Type B pancreatic cell (in vitro differentiated cells): ENCODE measurements at places on chromosomes 16 and 17. TPM values are rescaled to one million over a fixed set of nuclear protein-coding genes. Genes with fewer than 3 reads are reported as not detected.

The CEP295NL gene
- total RNA-seq, result 3.8 and 4.4 TPM in 2 replicates

The HEATR9 gene
- total RNA-seq, result not detected in 2 replicates

The KRT28 gene
- total RNA-seq, result 0.21 TPM in 1 of 2 replicates, not detected in the other

The NLRC3 gene
- 0.17 and 0.34 TPM in 2 replicates for total RNA-seq

The EMC6 gene
- total RNA-seq, result 38.6 and 46.6 TPM in 2 replicates

The TBC1D3L gene
- total RNA-seq, result 32.4 and 44.9 TPM in 2 replicates

The ABCC6 gene
- total RNA-seq, result 5.9 and 10.4 TPM in 2 replicates

The ACAP1 gene
- total RNA-seq, result 3.2 and 8.3 TPM in 2 replicates

The ZNF23 gene
- total RNA-seq, result 9.8 and 11.1 TPM in 2 replicates

The ANKRD13B gene
- 21.0 and 50.5 TPM in 2 replicates for total RNA-seq

The NOS2 gene
- 1.1 and 7.6 TPM in 2 replicates for total RNA-seq

DNA sequence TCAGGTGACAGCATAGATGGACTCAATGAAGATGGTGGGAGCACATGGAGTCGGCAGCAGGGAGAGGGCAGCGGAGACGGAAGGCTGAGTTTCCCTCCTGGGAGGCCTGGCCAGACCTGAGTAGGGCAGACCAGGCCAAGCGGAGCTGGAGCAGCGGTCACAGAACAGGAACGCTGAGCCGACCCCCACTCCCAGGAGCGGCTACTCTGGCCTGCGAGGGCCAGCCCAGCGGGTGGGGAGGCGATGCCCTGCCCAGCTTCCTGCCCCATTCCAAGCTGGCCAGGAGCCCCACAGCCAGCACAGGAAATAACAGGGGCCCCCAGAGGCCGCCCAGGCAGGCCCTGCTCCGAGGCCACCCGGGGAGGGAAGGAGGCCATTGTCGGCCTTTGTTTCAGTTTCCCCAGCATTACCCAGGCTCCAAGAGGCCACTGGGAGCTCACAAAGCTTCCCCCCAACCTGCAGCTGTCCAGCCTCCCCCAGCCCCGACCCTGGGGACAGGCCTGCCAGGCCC, 79.8 kb downstream of the ZNF423 start:
- peak; percentile 77 for DNase-seq

DNA sequence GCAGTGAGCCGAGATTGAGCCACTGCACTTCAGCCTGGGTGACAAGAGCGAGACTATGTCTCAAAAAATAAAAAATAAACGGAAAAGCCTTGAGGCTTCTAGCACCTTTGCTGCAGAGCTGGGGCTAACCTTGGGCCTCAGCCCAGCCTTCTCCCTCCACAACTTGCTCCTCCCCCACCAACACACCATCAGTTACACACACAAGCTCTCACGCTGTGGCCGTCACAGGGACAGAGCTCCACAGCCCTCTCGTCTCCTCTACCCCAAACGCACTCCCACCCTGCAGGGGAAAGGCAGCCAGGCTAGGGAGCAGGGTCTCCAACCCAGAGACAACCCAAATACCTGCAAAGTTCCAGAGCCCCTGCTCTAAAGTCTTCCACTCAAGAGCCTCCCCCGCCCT, 22.0 kb upstream of the MRPS23 start:
- DNase-seq, result no peak

DNA sequence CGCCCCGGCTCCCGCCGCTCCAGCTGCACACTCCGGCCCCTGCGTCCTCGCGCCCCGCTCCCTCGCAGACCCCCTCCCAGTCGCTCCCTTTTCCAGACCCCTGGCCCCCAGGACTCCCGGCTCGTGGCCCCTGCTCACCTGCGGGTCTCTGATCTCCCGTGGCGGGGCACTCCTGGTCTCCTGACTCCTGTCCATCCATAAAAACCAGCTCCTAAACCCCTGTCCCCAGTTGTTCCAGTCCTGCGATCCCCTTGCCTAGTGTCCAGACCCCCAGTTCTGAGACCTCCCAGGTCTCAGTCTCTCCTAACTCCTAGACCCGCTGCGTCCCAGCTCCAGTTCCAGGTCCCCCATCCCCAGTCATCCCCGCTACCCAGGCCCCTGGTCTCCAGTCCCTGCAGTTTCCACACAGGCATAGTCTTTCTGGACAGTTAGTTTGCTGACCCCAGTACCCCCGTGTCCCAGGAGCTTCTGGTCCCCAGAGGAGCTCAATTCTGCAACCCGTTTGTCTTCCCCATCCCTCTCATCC, 379 bp downstream of the SNX29 start:
- DNase-seq, result no peak

- peak; percentile 95 for DNase-seq
These were observed at the start of gene PDPK1 for GRCh38 chr16:2537451-2538379. Gene PDPK1, plus strand, starts transcription at chr16:2538021. Its CDS starts 92 bp downstream, at chr16:2538113.

GRCh38 chr17:61382796-61383688, 16.6 kb upstream of the TBX2 start:
- DNase-seq, result no peak

DNA sequence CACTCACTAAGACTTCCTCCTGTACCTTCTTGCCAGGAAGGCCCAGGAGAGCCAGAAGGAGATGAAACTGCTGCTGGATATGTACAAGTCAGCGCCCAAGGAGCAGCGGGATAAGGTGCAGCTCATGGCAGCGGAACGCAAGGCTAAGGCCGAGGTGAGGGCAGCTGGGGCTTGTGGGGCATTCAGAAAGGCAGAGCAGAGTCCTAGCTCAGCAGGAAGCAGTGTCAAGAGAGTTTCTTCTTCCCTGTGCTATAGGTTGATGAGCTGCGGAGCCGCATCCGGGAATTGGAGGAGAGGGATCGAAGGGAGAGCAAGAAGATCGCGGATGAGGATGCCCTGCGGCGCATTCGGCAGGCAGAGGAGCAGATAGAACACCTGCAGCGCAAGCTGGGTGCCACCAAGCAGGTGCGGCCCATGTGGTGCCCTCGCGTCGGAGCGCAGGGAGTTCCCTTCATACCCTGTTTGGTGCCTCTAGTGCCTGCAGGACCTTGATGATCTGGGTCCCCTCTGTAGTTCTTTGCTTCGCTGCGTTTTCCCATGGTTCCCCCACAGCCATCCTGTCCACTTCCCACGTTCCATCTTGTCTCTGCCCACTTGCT, 6.6 kb downstream of the RNF40 start:
- no peak for DNase-seq

DNA sequence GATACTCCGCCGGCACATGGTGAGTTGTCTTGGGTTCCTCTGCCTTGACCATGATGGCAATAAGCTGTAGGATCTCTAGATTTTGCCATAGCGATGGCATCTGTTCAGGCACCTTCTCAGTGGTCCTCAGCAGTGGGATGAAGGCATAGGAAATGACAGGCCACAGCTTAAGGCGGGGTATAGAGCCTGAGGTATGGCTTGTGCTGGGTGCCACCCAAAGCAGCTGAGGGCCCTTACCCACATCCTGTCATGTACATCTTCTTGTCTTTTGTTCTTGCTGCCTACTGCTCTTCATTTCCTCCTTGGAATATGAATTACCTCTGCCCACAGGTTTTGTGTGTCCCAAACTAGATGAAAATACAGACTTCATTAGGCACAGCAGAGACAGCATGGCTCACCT, 29.5 kb downstream of the KAT7 start:
- no peak for DNase-seq

DNA sequence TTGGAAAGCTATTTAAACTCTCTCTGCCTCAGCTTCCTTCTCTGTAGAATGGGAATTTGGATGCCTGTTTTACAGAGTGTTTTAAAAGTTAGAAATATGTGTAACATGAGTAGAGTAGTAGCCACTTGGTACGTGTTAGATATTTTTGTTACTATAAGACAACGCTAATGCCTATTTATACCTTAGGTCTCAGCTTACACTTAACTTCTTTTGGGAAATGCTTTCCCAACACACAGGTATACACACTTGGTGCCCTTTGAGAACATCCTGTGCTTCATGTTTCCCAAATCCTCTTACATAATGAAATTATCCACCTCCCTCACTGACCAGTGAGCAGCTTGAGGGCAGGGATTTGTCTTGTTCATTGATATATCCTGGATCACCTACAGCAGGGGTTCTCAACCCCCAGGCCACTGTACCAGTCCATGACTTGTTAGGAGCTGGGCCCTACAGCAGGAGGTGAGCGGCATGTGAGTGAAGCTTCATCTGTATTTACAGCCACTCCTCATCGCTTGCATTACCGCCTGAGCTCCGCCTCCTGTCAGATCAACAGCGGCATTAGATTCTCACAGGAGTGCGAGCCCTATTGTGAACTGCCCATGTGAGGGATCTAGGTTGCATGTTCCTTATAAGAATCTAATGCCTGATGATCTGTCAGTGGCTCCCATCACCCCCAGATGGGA, 33.5 kb downstream of the ARSG start:
- DNase-seq, result no peak

DNA sequence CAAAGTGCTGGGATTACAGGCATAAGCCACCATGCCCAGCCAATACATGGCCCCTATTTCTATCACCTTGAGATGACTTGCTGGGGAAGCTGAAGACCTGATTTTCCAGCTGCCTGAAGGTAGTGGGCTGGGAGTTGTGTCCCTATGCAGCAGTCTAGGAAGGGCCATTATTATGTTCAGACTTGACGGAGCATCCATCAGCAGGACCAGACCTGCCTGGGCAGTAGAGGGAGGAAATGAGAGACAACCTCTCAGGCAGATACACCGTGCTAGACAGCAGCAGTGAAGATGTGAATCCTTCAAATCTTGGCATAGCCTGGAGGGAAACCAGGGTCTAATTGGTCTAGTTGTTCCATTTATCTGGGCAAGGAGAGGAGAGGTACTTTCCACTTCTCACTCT, 35.6 kb upstream of the PHOSPHO1 start:
- no peak for DNase-seq

DNA sequence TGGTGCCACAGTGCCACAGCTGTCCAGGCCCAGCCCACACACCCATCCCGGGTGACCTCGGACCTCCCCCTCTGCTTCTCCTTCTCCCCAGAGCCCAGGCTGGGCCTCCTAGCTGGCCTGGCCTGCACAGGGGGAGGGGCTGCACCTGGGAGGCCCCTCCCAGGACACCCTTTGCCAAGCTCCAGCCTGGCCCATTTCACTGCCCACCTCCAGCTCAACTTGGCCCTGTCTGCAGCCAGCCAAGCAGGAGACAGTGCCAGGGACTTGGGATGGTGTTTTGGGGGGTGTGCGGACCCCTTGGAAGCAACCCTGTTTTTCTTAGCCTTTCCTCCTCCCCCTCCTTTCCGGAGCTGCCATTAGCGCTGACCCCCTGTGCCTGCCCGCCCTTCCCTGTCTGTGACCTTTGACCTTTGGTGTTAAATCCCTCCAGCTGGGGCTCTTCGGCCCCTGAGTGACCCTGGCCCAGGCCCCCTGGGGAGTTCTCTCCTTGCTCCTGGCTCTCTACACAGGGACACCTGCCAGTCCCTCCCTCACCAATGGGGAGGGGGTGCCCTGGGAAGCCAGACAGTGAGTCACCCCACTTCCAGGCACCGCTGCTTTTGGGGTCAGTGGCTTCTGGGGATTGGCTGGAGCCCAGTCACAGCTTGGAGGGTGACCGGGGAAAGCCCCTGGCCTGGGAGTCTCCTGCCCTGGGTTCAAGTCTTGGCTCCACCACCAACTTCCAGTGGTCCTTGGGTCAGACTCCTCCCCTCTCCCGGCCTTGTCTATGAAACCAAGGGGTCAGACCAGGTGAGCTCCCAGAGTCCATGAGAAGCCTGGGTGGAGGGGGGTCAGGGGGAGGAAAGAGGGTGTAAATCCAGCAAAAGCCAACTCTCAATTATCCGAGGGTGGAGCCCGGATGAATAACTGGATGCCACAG, 1.9 kb downstream of the GLIS2 start:
- no peak for DNase-seq

- DNase-seq, result no peak
These were observed 55.1 kb upstream of the CLEC3A start for GRCh38 chr16:77967054-77967904.

DNA sequence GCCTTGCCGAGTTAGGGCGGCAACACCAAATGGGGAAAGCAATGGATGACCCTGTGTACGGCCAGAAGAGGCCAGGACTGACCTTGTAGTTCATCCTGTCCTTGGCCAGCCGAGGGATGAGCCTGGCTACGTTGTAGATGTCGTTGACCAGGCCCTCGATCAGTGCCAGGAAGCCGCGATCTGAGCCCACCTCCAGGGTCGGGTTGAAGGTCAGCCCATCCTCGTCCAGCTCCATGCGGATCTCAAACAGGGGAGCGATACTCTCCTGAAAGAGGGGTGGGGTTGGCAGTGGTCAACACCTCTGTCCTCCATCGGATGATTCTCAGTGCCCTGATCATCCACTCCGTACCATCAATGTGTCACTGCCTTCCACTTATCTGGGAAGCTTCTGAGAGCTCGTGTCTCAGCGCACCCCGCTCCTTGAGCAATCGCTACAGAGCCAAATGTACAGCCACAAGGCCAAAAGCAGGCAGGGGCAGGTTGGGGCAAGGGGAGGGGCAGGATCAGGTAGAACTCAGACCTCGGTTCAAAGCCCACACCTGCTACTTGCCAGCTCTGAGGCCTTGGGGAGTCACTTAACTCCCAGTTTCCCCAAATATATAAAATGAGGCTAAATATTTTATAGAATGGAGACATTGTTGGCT, 39.9 kb downstream of the DNAH17 start:
- no peak for DNase-seq

DNA sequence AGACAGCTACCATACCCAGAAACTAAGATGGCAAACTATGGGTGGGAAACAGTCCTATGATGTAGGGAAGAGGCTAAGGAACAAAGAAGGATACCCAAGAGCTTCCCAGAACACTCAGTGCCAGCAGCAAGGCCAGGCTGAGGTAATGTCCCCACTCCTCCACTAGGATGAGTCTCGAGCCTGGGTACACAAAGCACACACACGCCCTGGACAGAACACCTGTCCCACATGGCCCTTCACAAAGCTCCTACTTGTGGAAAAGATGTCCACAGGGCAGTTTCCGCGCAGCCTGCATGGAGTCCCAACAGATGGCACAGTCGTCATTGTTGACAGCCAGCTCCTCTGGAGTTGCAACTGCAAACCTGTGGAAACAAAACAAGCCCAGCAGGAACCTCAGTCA, 23.9 kb downstream of the AMFR start:
- no peak for DNase-seq

DNA sequence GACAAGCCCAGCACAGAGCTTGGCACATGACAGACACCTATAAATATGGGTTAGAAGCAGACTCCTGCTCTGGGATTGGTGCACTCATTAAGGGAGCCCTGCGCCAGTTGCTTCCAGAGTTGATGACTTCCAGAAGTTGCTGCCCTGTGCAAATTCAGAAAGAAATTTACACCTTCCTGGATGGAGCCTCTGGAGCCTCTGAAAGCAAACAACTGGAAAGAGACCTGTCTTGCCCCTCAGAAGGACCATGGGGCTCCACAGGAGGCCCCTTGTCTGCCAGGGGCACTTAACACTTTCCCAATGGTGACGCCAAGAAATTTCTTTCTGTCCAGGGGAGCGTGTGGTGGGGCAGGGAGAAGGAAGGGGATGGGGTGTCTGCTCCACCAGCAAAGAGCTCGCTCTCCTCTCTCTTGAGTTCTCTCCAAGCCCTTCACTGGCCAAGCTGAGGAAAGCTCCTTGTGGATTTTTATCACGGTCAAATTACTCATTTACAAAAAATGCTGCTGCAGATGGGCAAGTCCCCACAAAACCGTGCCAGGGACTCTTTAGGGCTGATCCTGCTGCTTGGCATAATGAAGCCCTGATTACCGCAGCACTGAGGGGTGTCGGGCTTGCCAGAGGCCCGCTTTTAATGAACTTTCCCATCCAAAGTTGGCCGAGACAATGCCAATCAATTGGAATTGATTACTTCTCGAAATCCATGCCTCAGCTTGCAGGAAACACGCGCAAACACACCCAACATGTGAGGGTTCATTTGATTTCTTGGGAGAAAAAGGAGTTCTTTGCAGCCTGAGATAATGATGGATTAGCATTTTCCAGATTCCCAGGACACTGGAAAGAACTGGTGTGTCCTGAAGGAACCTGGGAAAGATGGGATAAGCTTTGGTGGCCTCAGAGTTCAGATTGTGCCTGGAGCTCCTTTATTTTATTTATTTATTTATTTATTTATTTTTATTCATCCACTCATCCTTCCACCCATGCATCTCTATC, 583.6 kb upstream of the CDH5 start:
- DNase-seq, result no peak
